ENCODE measurements at places on chromosomes 2 and 18.

- DNase-seq: no peak
Measured at GRCh38 chr2:207399301-207399700, 130.5 kb upstream of the CREB1 start.

GRCh38 chr18:49016648-49017539, 66.1 kb upstream of the SMAD7 start:
- no peak for DNase-seq

DNA sequence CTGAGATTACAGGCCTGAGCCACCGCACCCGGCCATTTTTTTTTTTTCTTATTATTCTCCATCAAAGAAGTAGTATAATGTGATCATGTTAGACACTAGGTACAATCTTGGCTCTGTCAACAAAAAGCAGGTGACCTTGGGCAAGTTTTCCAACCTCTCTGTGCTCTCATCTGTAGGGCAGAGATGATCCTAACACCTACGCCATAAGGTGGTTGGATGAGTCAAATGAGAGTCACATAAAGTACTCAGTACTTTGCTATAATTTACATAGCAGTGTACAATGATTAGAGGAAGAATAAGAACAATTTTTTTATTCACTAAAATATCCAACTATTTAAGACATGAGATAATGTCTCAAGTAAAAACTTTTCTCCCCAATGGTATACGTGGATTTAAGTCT, 128.6 kb downstream of the TGIF1 start:
- no peak for DNase-seq

DNA sequence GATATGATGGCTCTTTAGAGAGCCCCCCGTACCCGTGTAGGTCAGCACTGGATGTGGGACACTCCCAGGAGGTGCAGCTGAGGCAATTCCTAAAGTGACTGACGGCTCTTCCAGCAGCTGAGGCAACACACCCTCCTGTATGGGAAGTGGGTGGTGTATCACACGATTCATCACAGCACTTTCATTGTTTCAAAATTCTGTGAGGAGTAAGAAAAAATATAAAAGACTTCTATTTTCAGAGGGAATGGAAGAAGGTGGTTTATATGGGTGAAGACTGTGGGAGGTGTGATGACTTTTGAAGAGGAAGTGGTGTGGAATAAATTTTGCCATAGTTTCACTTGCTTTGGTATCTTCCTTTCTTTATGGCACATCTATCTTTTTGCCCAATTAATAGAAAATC, 22.3 kb downstream of the QPCT start:
- no peak for DNase-seq

Measured in CD4-positive, alpha-beta T cell treated with Interleukin-21 for 1 hour (primary cell).